OCI-LY7 (cell line): ENCODE measurements at places on chromosomes 7 and 10. TPM values are rescaled to one million over a fixed set of nuclear protein-coding genes. Genes with fewer than 3 reads are reported as not detected.

Gene TMEM273
- 0.82 and 1.3 TPM in 2 replicates for total RNA-seq

Gene OPN4
- not detected in 2 replicates for total RNA-seq

Gene MPP7
- 19.6 and 26.4 TPM in 2 replicates for total RNA-seq

Gene ACBD7
- total RNA-seq, result 15.0 and 19.4 TPM in 2 replicates

Gene GFRA1
- not detected in 2 replicates for total RNA-seq

Gene VSTM4
- not detected in 2 replicates for total RNA-seq

Gene C10orf71
- 0.08 and 0.24 TPM in 2 replicates for total RNA-seq

Gene UNCX
- total RNA-seq, result not detected in 2 replicates

Gene CASTOR2
- 13.7 and 16.2 TPM in 2 replicates for total RNA-seq

Gene LLCFC1
- not detected in 2 replicates for total RNA-seq

Gene UPK3BL1
- total RNA-seq, result 22.5 and 26.6 TPM in 2 replicates

Gene MNX1
- 4.7 and 5.7 TPM in 2 replicates for total RNA-seq

Gene RAPGEF5
- total RNA-seq, result 115 and 120 TPM in 2 replicates

Gene ERVW-1
- not detected in 2 replicates for total RNA-seq

Gene CLRN3
- not detected in 2 replicates for total RNA-seq

Gene TRPV5
- total RNA-seq, result not detected in 2 replicates

Gene RARRES2
- total RNA-seq, result not detected in 2 replicates

Gene HOXA9
- total RNA-seq, result not detected in 2 replicates
